ENCODE measurements at places on chromosomes 5 and 9.

- no peak for DNase-seq
These were observed 23.7 kb downstream of the RXRA start for GRCh38 chr9:134349936-134350335.

GRCh38 chr5:112971276-112971675 lies 5.3 kb upstream of the DCP2 start:
- no peak for DNase-seq

DNA sequence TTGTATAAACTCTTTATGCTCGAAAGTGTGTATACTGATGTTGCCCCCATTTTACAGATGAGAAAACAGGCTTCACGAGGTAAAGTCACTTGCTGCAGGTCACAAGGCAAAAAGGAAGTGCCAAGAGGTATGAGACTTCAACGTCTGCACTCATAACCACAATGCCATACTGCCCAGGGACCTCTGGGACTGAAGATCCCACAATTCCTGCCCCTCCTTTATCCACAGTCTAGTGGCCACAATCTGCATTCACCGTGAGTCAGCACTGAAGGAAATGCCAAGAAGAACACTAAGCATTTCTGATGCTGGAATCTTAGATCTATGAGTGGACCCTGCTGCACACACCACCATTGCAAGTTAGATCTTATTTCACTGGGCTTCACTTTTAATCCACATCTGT lies 37.3 kb downstream of the MED27 start:
- DNase-seq = no peak

- no peak for DNase-seq
These were observed 48.0 kb upstream of the SAP30L start for GRCh38 chr5:154397652-154398406.

DNA sequence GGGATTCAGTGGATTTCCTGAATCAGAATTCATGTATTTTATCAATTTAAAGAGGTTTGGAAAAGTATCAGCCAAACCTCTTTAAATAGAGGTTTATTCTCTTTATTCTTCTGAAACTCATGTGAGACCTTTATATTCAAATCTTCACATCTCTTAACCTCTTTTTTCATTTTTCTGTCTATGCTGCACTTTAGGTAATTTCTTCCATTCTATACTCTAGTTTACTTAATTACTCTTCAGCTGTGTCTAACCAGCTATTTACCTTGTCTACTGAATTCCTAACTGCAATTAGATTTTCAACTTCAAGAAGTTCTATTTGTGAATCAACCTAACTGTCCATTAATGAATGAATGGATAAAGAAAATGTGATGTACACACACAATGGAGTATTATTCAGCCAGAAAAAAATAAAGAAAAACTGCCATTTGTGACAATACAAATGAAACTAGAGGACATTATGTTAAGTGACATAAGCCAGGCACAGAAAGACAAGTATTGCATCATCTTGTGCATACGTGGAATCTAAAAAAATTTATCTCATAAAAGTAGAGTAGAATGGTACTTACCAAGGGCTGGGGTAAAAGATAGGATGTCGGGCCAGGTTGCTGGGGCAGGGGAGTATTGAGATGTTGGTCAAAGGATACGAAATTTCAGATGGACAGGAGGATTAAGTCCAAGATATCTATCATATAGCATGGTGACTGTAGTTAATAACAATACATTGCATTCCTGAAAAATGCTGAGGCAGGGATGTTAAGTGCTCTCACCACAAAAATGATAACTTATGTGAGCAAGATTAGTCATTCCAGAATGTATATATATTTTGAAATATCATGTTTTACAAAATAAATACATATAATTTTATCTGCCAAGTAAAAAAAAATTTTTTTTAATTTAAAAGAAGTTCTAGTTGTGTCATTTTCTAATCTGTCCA lies 129.5 kb upstream of the LRRTM2 start:
- DNase-seq = no peak

DNA sequence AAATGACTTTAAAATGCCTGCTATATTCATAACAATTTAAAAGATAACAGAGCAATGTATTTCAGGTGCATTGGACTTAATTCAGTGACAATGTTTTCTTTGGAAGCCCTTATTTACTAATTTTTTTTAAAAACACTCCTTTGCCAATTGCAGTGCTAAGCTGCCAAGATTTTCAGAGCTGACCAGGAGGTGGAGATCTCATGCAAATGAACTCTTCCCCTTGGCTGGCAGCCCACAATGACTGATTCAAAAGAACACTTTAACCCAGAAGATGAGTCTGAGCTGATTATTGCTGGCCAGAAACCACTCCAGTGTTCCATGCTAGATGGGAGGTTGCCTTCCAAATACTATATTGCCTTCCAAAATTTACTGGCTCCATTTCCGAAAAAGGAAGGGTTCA lies 128.3 kb upstream of the CCNH start:
- no peak for DNase-seq

GRCh38 chr9:128124451-128124850 lies 3.1 kb downstream of the PTGES2 start:
- DNase-seq = no peak

- DNase-seq = no peak
These were observed 986 bp downstream of the PLPP1 start for GRCh38 chr5:55533521-55534435.

- no peak for DNase-seq
These were observed 119.0 kb downstream of the TRIM32 start for GRCh38 chr9:116806075-116806474.

- no peak for DNase-seq
These were observed 406.6 kb upstream of the TNC start for GRCh38 chr9:115524453-115525059.

DNA sequence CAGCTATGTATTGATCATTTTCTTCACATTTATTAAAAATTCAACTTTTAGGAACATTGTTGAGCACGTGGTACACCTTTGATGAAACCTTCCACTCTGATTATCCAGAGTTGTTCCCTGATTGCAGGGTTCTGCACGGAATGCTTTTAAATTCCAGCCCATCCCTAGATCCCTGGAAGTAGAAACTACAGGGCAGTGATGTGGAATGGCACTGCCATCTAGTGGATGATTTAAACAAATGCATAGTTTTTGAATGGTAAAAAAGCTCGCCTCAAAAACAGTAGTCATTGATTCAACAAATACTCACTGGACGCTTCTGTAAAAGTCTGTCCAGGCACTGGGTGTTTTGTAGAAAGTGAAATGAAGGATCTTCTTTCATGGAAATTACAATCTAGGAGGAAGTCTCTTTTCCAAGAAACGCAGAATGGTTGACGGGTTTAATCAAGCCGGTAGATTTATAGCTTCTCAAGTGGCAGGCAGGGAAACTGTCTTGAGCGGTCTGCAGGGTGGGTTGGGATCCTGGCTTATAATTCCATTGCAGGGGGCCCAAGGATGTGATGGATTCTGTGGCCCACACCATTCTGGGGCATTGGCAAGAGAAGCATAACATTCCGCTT lies 118.4 kb downstream of the ARHGAP26 start:
- DNase-seq = no peak

- no peak for DNase-seq
These were observed 510.6 kb upstream of the MPDZ start for GRCh38 chr9:13790055-13790454.

DNA sequence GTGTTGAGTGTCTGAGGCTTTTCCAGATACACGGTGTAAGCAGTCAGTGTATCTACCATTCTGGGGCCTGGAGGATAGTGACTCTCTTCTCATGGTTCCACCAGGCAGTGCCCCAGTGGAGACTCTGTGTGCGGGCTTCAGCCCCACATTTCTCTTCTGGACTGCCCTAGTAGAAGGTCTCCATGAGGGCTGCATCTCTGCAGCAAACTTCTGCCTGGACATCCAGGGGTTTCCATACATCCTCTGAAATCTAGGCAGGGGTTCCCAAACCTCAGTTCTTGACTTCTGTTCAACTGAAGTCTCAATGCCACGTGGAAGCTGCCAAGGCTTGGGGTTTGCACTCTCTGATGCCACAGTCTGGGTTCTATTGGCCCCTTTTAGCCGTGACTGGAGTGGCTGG lies 256.6 kb upstream of the ITGA1 start:
- DNase-seq = no peak

- no peak for DNase-seq
These were observed 9.7 kb downstream of the YTHDC2 start for GRCh38 chr5:113523168-113523567.
